ENCODE measurements at places on chromosomes 5 and 9.

DNA sequence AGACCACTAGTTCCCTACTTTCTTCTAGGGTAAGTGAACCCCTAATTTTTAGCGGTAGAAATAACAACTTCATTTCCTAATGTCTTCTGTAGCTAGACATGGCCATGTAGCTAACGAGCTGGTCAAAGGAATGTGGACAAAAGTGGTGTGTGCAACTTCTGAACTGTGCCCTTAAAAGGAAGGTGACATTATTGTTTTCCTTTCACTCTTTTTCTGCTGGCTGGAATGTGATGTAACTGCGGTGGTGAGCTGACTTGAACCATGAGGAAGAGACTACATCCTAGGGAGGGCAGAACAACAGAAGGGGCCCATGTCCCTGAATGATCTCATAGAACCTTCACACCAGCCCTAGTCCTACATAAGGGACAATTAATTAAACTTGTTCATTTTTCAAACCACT lies 1.3 kb upstream of the SNX2 start:
- no peak for DNase-seq

DNA sequence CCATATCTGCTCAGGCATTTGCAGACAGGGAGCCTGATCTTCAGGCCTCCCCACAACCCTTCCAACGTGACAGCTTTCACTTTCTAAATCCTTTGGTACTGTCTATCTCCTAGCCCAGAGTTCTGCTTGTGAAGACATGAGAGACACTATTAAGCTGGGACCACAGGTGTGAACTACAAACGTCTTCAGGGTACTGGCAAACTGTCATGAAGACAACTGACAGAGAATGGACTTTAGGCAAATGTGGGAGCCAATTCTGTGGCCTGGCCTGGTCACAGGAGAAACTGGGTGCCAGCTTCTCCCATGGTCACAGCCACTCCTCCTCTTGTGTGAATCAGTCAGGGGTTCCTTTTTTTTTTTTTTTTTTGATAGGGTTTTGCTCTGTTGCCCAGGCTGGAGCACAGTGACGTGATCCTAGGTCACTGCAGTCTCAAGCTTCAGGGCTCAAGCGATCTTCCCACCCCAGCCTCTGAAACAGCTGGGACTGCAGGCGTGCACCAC lies 10.4 kb downstream of the TRIM14 start:
- DNase-seq = no peak

- peak; percentile 87 for DNase-seq
Observed at GRCh38 chr5:8907168-8907868, 638.6 kb downstream of the SEMA5A start.

DNA sequence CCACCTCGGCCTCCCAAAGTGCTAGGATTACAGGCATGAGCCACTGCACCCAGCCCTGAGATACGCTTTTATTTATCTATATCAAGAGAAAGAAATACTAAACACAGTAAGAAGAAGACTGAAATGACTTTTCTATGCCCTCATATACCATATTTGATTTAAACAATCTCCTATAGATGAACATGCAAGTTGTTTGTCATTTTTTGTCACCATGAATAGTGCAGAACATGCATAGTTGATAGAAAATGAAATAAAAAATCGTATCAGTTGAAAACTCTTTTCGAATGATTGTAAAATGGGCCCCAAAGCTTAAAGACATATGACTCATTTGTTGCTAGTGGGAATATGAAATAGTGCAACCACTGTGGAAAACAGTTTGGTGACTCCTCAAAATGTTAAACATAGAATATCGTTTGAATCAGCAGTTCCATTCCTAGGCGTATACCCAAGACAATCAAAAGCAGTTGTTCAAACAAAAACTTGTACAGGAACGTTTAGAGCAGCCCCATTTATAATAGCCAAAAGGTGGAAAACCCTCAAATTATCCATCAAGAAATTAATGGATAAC lies 61.4 kb upstream of the ANKH start:
- no peak for DNase-seq

- no peak for DNase-seq
Observed at GRCh38 chr5:132865668-132866341, 464 bp downstream of the GDF9 start.

DNA sequence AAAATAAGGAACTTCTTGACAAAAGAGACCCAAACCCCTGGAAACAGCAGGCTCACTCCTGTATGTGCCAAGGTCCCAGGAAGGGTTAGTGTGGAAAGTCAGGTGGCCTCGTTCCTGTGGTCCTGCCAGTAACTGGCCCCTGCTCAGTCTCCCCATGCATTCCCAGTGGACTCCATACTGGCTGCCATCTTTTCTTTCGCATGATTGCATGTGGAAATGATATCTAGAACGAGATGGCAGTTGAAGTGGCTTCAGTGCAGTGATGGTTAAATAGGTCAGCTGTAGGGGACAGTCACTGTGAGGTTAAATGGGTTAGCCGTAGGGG lies 30.4 kb downstream of the AHRR start:
- DNase-seq = no peak

GRCh38 chr9:33476503-33476902 lies 2.8 kb upstream of the NOL6 start:
- no peak for DNase-seq

DNA sequence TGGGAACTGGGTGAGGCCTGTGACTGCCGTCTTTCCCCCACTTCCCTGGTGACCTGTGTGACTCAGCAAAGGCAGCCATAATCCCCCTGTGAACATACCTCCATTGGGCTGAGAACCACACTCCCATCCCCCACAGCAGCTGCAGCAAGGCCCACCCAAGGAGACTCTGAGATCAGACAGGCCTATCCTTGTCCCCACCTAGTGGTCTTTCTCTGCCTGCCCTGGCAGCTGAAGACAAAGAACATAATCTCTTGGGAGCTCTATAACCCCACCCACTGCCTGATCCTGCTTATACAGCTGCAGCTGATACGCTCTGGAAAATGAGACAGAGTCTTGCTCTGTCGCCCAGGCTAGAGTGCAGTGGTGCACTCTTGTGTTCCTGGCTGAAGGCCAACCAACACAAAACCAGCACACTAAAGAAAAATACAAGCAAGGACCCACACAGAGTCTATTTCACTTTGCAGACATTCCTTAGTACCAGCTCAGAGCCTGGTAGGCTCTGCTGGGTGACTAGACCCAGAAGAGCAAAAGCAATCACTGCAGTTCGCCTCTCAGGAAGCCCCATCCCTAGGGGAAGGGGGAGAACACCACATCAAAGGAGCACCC lies 106.7 kb downstream of the MCTP1 start:
- peak; percentile 78 for DNase-seq

DNA sequence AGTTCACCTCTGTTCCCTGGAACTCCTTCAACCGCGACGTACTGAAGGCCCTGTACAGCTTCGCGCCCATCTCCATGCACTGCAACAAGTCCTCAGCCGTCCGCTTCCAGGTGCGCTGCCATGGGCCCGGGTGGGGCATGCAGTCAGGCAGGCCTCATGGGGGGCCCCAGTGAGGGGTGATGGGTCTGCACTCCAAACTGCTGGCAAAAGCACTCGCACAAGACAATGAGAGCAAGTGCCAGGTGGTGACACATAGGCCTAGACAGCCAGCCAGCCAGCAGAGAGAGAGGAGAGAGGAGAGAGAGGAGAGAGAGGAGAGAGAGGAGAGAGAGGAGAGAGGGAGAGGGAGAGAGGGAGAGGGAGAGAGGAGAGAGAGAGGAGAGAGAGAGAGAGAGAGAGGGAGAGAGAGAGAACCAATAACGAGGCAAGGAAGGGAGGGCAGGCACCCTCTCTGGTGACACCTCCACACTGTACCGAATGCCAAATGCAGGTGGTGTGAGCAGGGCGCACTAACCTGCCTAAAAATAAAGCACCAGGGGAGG lies 21.0 kb downstream of the DBH start:
- no peak for DNase-seq

DNA sequence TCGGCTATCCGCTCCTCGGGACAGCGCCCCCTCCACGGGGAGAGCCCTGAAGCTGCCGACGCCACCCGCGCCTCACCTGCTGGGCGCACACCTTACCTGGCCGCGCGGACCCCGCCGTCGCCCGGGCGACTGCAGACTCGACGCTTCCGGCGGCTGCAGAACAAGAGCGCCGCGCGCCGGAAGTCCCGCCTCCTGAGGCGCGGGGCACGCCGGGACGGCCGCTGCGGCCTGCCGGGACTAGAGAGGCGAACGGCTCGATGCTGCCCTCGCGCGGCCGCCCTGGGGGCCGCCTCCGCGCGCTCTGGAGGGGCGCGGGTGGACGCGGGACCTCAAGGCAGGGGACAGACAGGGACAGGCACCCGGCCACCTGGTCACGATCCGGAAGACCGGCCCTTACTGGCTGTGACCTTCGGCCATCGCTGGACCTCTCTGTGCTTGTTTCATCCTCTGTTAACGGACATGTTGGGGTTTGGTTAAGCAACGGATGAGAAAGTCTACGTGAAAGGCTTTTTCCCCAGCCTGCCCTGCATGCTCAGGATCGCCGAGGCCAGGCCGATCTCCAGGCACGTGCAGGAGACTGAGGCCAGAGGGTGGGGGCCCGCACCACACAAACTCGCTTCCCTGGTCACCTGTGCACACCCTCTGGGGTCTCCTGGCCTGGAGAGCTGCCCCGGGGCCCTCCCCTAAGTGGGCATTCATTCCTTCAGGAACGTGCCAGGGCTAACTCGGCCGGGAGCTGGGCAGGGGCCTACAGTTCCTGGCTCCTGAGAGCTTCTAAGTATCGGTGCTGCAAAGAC lies at the start of gene SNAPC4:
SNAPC4 (minus strand) TSS at position 133 of the 797 bp plus-strand sequence. CDS start 1,742 bp downstream, outside the sequence.
- DNase-seq = peak; percentile 80

- no peak for DNase-seq
Observed at GRCh38 chr9:124001458-124001799, 10.1 kb upstream of the LHX2 start.

DNA sequence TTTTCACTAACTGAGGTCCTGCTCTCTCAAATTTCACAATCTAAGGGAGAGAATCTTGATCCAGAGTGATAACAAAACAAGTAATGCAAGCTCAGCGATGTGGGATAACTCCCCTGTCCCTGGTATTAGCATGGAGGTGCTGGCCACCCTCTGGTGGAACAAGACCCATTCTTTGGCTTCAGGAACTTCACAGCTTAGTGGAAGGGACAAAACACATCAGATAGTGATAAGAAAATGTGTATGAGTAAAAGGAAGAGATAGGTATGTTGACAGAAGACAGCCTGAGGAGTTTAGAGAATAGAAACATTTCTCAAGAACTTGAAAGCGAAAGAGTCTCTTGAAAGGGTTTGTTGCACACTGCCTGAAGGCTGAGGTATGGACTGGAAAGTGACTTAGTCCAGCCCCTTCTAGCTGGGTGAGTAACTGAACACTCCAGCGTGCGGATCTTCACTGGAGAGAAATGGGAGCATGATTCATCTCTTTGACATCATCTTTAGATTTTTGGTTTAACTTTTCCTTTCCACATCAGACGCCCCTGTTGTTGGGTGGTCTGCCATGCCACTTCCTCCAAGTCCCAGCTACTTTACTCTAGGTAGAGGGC lies 25.4 kb upstream of the ZSWIM6 start:
- DNase-seq = peak; percentile 96

DNA sequence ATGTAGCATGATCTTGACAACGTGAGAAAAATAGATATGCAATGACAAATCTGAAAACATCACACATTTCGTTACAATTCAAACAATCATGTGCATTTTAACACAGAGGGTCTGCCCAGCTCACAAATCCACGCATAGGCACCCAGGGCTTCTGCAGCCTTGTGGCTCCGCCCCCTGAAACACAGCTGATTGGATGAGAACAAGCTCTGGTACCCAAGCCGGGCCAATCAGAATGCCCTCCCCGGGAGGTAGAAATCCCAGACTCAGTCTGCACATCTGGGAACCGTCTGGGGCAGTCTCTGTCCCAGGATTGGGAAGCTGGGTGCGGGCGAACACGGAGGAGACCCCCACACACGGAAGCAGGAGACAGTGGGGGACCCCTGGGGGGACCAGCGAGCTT lies 137.5 kb downstream of the GAPVD1 start:
- DNase-seq = no peak
